SK-N-SH (cell line): ENCODE measurements at places on chromosomes 5 and 9.

DNA sequence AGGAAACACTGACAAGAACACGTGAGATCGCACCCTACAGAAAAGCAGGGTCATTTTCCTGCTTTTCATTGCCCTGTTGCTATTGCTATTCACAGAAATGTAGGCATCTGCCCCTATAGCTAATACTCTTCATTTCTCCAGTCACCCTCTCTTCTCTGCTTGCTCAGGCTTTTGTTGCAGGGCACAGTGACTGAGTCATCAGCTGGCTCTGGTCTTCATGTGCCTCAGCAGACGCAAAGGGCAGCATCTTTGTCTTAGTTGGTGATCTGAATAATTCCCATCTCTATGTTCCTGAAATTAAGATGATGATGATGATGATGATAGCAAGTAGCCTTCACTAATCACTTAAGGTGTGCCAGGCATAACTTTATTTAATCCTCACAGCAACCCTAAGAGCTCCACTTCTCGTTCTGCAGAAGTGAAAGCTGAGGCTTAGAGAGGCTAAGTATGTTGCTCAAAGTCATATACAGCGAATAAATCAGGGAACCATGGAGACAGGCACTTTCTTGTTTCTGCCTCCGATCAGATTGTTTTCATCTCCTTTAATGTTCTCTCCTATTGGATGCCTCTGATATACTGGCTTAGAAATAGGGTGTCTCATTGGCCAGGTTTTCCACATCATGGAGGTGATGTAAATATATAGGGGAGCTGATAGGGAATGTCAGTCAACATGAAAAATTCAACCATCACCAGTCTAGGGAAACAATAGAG lies 133.0 kb upstream of the STK32A start:
- DNase-seq, result no peak

GRCh38 chr5:151405334-151406160 lies 41.9 kb upstream of the SLC36A1 start:
- no peak for DNase-seq

- no peak for DNase-seq
These were observed 193.6 kb upstream of the VCAN start for GRCh38 chr5:83277953-83278352.

DNA sequence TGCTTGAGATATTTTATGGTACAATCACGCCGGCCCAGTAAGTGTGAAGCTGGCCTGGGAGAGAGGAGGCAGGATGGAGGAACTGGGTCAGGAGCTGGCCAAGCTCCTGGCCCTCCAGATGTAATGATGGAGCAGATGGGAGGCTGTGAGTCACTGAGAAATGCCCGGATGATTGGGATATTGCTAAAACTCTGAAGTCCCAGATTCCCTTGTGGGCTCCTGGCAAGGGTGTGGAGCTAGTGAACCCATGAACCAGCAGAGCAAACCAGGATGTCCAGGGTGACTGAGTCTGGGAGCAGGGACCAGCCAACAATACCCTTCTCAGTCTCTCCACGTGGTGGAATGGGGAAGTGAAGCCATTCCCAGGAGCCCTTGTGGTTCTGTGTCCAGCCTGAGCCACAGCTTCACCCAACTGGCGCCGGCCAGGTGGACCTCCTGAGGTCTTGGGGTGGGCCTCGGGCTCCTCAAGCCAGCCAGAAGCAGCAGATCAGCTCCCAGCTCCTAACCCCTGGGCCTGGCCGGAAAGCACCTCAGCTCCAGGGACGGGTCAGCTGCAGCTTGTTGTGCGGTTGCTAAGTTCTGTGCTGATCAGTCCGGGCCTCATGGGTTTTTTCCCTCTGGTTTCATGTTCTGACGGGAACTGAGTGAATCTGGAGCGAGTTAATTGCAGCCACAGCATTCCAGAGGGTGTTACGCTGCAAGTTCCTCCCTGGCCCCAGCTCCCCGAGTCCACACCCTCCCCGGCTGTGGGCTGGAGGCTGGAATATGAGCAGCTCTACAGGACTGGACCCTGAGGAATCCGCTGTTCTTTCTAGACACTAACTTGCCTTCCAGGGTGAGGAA lies 37.6 kb downstream of the DUSP1 start:
- no peak for DNase-seq

- DNase-seq, result no peak
These were observed 117.7 kb downstream of the GAS1 start for GRCh38 chr9:86829496-86830046.

GRCh38 chr9:34371886-34372466 lies 4.7 kb downstream of the MYORG start:
- no peak for DNase-seq

DNA sequence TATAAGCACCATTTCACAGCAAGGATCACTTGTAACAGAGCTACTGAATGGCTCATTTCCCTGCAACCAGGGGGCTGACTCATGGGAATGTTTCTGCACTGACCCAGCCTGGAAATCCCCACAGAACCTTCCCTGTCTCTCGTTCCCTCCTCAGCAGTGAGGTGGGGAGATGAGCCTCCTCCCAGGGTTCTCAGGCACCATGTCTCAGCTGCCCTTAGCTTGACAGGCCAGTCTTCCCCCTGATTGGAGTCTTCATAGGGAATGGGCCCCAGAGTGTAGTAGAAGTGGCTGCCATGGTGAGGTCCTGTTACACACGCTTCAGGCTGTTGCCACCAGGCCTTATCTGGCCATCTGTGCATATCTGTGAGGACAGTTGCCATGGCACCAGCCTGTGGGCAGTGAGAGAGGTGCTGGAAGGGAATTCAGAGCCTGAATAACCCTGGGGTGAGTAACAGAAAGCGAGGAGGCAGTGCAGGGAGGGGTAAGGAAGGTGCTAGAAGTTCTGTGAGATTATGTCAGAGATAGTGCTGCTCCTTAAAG lies 324.4 kb downstream of the ENC1 start:
- peak; percentile 34 for DNase-seq

GRCh38 chr9:112555101-112555643 lies 68.5 kb downstream of the KIAA1958 start:
- DNase-seq, result no peak

GRCh38 chr9:95509851-95510708 lies 6.7 kb downstream of the PTCH1 start:
- DNase-seq, result no peak

DNA sequence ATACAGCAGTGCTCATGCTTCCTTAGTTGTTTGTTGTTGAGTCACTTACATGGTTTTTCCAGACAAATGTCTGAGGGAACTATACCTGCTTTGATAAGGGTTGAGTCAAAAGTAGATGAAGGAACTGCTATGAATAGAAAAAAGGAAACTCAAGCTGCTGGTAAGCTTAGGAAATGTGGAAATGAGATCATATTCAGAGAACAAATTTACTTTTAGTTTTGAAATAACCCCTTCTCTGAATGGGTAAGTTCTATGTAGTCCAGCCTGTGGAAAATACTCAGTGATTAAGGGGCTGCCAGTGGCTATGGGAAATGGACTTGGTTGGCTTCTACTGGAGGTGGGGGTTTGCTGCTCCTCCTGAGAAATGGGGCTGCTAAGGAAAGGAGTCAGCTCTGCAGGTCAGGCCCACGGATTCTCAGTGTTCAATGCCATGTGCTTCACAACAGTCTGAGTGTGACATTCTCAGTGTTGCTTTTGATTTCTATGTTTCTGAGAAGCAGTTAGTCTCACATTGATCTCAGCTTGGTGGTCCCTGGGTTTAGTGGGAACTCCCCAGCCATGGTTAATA lies 47.7 kb upstream of the GLRX start:
- no peak for DNase-seq

GRCh38 chr5:83919071-83920041 lies 198.7 kb upstream of the HAPLN1 start:
- DNase-seq, result no peak

DNA sequence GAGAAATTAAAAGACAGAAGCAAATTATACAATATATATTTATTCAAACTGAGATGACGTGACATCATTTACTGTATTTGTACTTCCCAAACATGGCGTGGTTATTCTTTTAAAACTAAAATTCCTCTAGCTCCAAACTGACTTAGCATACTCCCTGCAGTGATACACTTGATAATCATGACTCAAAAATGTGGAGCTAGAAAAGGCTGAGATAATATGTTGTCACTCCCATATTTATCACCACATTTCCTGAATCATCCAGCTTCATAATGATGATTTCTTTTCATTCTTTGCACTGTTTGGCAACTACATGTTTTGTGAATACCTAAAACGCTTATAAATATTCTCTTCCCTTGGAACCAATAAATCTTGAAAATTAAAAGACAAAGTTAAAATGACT lies 341.0 kb downstream of the EBF1 start:
- no peak for DNase-seq

GRCh38 chr9:109423877-109424276 lies 74.2 kb downstream of the PTPN3 start:
- no peak for DNase-seq

DNA sequence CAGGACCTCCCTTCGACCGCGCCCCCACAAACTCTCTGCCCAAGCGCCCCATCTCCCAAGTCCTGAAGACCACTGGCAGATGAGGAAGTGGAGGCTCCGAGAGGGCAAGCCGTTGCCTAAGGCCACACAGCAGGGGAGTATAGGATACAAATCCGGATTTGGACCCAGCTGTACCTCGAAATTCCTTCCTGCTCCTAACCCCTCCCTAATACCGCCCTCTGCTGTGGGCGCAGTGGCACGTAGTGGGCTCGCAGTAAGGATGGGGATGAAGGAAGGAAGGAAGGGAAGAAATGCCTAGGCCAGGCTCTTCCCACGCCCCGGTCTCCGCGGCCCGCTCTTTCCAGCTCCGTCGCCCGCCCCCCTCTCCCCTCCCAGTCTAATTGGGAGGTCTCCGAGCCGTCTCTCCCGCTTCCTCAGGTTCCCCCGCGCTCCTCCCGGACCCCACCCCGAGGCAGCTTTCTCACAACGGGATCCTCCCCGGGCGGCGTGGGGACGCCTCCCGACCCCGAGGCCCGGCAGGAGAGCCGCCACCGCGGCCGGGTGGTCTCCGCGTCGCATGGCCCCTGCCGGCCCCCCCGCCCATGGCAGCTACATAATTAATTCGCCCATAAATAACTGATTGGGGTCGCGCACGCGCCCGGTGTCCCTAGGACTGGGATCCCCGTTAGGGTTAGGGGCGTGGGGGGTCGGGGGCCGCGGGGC lies 138.9 kb downstream of the C9orf50 start:
- DNase-seq, result no peak

GRCh38 chr9:135210676-135211523 lies 123.4 kb downstream of the OLFM1 start:
- DNase-seq, result no peak

DNA sequence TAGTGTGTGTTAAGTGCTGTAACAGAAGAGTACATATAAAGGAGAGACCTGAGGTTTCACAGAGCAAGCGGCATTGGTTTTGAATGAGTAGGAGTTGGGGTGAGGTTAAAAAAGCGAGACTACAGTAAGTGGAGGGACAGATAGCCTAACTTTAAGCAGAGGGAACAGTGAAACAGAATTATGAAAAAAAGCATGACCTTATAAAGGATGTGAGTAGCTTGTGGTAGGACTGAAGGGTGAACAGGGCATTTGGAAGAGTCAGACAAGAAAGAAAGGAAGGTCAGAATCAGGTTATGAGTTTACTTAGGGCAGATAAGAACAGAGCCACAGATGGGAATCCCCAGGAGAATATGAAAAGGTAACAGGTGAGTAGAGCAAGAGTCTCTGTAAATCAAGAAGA lies 22.5 kb downstream of the MSANTD3 start:
- no peak for DNase-seq

- peak; percentile 94 for DNase-seq
These were observed 24.6 kb downstream of the CDHR2 start for GRCh38 chr5:176573564-176574296.

DNA sequence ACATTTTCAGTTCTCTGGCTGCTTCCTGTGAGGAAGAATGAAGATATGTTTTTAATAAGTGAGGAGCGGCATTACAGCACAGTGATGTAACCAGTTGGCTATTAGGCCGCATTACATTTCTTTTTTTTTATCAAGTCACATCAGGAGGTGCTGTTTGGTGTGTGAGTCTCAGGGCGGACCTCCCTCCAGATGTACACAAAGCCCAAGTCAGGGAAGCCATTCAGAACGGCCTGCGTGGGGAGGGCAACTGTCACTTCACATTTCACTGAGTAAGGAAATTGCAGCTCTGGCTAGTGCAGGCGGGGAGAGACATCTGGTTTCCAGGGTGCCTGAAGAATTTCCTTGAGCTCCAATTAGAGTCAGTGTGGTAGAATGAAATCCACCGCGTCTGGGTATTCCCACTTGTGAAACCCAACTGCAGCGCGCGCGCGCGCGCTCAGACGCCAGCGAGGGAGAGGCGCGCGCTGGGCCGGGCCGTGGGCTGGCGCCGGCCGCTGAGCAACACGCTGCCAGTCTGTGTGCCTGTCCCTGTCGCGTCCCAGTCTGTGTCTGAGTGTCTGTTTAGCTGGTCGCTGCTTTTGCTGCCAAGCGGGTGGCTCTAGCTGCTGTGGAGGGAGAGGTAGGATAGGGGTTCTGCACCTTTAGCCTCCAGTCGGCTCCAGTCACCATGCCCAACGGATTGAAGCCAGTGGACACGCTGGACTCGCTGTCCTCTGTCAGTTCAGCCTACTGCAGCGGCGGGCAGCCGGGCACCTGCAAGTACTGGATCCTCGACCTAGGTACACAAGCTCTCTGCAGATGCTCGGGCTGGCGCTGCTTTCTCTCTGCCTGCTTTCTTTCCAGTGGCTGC lies 140.8 kb upstream of the OTULINL start:
- peak; percentile 83 for DNase-seq

- no peak for DNase-seq
These were observed 46.5 kb downstream of the SLC44A1 start for GRCh38 chr9:105290954-105291353.
